Stimulated activated CD8-positive, alpha-beta memory T cell treated with anti-CD3 and anti-CD28 coated beads, Interleukin-15, amount 100 ng/mL, for 24 hours (primary cell): ENCODE measurements at places on chromosomes 2 and 18.

DNA sequence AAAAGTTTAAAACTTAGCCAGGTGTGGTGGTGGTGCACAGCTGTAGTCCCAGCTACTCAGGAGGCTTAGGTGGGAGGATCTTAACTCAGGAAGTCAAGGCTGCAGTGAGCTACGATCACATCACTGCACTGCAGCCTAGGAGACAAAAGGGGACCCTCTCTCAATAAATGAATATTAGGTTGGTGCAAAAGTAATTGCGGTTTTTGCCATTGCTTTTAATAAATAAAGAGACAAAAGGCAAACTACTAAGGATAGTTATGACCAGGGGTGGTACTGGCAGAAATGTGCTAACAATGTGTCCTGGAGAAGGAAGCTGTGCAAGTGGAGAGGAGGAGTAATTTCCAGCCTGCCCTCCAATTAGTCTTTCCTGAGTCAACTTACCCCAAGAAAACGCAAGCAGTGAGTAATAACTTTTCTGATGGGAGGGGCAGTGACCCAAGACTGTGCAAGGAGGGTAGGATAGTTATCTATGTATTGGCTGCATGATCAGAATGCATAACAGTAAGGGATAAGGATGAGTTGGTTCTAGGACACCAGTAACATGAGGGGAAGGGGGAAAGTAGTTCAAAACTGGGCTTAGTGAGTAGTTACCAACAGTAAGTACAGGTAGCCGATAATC lies 1.5 kb downstream of the EXOC6B start:
- no peak for DNase-seq

DNA sequence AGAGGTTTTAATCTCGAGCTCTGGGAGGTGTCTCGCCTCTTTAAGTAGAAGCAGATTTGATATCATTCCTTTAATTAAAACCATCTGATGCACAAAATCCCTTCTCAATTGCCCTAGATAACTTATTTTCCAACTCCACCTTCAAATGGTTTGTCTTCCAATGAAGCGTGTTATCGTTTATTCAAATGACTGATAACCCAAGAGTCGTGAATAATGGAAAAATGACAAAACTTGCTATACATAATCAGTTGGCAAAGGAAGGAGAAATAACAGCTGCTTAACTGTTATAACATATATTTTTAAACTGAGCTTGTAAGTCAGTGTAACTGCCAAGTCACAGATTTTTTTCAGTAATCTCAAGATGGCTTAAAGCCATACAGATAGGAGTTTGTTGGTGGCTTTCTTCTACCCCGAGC lies 144.6 kb downstream of the QPCT start:
- DNase-seq, result no peak

DNA sequence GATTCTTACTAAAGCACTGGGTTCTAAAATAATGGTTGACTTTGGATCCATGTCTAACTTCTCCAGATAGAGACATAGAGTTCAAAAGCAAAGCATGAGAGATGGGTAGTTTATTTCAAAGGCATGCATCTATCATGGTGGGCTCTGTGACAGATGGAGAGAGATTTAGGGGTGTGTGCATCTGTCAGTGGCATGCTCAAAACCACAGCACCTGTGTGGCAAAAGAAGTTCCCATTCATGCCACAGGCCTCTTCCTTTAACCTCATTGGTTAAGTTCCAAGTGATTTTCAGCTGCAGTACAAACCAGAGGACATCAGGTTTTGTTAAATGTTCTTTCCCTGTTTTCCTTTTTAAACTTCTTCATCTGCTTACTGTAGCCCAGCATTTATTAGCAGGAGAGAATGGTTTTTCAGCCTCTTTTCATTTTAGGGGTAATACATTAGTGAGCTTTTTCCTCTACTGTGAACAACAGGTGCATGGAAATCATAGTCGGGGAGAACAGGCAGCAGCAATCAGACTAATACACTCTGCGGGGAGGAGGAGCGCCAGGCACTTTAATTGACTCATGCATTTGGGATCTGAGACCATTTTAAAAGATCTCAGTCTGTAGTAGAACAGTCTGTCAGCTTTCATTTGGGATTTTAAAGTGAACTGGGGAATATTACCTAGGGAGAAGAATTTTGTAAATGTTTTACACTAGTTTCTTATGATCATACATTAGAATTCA lies 52.4 kb upstream of the UPP2 start:
- DNase-seq, result no peak

DNA sequence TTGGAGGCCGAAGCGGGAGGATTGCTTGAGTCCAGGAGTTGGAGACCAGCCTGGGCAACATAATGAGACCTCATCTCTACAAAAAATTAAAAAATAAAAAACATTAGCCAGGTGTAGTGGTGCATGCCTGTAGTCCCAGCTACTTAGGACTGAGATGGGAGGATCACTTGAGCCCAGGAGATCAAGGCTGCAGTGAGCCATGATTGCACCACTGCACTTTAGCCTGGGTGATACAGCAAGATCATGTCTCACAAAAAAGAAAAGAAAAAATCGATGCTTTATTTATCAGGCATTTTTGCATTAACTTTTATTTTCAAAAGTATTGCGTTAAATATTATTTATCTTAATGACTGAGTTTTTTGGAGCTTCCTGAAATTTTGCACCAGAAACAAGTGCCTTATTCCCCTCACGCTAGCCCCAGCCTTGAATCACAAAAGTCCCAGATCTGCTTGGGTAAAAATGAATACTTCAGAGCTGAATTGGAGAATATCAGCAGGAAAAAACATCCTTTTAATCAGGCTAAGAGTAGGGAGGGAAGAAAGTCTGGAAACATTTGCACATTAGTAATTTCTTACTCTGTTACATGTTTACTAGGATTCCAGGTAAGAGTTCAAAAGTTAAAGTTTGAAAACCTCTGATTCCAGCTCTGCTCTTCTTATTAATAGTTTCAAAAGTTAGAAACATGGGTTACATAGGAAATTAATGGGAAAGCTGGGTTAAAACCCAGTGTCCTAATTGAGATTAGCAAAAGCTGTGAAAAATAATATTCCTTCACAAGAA lies 296.8 kb upstream of the FBXO11 start:
- no peak for DNase-seq

- DNase-seq, result no peak
Observed at GRCh38 chr2:131801210-131801744, 273.6 kb downstream of the CCDC74A start.

GRCh38 chr2:28927878-28928277 lies 33.4 kb downstream of the WDR43 start:
- no peak for DNase-seq

DNA sequence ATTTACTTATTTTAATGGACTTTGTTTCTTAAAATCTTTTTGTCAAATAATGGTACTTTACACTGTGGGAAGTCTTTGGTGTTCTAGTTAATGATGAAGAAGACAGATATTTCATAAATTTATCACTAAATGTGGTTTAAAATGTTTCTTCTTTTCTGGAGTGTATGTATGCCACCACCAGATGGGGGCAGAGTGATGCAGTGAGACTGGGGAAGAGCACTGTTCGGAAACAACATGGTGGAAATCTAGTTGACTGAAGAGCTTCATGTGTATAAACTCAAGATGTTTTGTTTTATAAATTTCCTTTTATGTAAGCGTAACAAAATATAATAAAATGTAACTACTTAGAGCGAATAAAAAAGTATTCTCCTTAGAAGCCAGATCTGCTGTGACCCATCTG lies 195.1 kb downstream of the KCNE4 start:
- DNase-seq, result no peak

DNA sequence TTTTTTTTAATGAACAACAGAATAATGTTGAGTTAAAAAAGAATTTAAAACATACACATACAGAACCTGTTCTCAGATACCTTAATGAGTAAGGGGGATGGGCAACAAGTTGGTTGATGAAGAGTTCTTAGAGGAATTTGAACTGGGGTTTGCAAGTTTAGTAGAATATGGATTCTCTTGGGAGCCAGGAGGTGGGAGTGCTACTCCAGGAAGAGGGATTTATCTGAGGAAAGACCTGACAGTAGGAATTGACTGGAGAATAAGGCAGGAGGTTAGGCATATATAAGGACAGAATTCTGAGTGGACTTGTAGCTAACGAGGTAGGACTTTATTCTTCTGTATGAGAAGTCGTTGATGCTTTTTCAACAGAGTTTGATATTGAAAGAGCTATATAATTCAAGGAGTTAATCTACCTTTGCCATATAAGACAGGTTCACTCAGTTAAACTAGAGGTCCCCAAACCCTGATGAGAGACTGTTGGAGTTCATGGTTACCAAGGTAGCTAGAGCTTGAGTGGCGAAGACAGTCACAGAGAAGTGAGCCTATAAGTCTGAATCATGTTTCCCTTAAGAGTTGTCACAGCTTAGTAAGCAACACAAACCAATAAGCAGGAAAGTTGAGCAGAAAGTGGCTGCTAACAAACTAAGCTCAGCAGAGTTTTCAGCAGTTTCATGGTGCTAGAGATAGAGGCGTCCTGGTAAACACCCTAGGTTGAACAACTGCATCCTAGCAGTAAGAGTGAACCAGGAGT lies 88.2 kb downstream of the NCOA1 start:
- no peak for DNase-seq

DNA sequence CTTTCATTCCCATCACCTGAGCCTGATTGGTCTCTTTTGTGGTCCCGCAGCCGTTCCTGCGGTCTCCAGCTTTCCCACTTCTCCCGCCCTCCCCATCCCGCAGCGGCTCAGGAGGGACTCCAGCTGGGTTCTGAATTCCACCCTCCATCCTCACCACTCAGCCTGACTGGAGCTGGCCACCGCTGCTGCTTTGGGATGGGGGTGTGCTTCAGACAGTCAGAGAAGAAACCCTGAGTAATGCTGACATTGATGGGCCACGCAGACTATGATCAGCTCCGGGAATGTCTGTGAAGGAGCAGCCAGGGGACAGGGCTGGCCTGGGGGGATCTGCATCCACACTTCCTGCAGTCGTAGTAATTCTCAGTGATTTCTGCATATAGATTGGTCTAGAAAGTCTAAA lies 45.9 kb upstream of the TXNDC2 start:
- no peak for DNase-seq

GRCh38 chr2:170122883-170123547 lies 54.9 kb upstream of the MYO3B start:
- DNase-seq, result no peak

GRCh38 chr18:410047-410455 lies 90.5 kb downstream of the COLEC12 start:
- DNase-seq, result no peak

- no peak for DNase-seq
Observed at GRCh38 chr18:57998461-57998860, 45.6 kb upstream of the NEDD4L start.

DNA sequence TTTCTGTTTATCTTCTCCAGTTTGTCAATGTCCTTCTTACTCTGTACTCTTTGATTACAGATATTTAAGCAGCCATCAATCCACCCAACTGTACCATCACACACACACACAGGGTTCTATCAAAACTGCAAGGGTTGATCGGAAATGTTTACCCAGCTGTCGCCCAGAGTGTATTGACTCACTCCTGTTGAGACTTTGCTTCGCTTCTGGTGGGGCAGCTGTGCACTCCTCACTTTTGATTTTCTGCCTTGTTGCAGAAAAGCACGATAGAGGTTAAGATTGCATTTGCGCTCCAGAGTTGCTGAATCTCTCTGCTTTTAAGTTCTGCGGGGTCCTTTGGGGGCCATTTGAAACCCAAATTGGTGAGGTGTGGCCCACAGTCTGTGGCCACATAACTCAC lies 216.2 kb downstream of the SETBP1 start:
- no peak for DNase-seq

- no peak for DNase-seq
Observed at GRCh38 chr2:163247156-163247846, 408.7 kb upstream of the KCNH7 start.

DNA sequence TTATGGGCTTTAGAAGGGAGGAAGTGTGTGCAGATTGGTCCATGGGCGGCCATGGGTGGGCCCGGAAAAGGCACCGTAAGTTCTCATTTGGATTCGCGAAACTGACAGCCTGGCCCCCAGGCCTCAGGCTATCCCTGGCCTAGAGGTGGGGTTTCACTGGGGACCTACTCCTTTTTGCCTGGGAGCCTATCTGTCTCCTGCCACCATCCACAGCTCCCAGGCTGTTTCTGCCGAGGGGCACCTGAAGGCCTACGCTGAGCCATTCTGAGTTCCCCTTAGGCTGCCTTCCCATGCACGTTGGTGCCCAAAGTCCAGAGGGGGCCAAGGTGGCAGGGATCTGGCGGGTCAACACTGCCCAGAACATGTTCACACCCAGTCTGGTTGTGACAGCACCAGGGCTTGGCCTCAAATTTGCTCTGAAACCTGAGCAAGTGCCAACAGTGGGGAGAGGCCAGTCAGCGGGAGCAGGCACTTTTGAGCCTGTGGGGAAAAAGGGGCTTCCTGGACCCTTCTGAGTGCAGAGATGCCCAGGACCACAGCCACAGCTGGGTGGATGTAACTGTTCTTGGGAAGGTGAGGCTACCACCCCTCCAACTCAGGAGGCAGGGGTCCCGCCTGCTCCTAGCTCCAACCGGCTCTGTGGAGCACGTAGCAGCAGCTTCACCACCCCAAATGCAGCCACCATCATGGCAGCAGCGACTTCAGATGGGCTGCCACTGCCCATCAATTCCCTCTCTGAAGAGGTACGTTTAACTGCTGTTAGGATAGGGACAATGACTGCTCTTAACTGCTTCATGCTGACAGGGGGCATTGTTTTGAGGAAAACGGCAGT lies 73.6 kb upstream of the ZNF804A start:
- no peak for DNase-seq

DNA sequence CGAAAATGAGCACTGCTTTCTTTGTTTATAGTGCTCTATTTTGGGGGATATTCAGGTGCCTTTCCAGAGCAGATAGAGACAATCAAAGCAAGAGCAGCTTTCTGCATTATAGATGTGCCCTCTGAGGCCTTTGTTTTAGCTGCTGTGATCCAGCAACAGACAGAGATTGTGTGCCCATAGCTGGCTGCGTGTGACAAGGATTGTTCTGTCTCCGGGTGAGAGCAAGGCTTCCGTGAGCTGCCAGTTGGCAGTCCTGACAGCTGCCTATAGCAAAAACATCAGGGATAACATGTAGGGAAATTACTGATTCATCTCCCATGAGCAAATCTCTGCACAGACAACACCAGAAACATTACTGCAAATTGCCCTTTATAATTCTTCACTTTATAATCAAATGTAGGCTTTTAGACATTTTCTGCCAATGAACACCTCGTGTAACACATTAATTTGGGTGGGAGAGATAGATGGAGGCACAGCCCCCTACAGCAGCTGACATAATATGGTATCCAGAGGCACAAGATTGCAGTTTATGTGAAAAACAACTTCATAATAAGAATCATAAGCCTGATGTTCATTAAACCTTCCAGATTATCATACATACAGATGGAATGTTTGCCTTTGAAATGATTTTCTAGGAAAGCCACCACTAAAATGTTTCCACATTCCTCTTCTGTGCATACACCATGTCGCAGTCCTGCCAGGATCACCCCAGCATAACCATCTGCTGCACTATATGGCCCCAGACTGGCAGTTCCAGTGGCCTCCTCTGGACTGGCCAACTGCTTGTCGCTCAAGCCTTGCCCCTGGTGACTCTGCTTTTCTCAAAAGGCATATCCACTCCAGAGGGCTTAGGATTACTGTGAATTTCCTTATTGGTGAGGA lies 131.2 kb downstream of the TRIB2 start:
- DNase-seq, result no peak

DNA sequence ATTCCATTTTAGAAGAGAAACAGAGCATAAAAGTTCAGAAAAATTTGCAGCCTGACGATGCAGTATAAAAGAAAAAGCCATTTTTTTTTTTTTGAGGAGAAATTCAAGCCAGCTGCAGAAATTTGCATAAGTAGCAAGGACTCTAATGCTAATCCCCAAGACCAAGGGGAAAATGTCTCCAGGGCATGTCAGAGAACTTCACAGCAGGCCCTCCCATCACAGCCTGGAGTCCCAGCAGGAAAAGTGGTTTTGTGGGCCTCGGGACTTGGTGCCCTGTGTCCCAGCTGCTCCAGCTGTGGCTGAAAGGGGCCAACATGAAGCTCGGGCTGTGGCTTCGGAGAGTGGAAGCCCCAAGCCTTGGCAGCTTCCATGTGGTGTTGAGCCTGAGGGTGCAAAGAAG lies 325.3 kb upstream of the HNMT start:
- DNase-seq, result no peak
